ENCODE measurements at places on chromosomes 13 and 19.

- no peak for DNase-seq
Observed at GRCh38 chr19:35468637-35469036, 20.6 kb downstream of the FFAR2 start.

DNA sequence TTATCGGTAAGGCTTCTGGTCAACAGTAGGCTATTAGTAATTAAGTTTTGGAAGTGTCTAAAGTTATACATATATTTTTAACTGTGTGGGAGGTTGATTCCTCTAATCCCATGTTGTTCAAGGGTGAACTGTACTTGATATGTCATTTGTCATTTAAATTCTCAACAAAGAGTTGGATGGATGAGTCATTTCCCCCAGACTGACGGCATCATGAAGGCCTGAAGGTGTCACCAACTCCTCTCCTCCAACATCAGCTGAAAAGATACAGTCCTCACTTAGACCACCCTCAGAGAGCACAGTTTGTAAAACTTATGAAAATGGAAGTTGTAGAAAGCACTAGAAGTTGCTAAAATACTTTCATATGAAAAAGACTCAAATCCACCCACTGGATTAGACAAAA, 48.8 kb downstream of the DCLK1 start:
- no peak for DNase-seq

DNA sequence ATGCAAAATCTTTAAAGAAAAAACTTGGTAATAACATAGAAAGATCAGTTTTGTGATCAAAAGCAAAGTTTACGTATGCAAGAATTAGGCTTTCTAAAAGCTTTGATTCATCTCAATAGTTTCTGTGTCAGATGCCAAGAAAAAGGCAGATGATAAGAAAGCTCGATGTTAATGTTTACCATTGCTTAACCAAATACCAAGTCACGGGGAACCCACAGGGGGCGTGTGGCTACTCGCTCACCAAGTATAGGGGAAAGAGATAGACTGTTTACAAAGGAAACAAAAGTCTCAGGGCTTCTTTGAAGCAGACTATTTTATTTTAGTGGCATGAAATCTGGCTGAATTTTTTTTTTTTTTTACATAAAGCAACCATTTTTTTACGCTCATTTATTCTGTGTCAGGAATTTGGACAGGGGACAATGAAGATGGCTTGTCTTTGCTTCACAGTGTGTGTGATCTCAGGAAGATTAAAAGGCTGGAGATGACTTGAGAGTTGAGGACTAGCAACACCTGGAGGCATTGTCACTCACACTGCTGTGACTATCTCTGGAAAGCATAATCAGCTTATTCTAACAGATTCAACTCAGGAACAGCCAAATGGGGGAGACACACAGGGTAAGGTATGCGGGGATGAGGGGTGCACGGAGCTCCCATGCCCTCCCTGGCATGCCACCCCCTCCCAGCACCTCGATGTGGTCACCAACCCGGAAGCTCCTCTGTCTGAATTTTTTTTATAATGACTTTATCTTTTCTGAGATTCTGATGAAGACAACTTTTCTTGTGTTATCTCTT, 24.9 kb downstream of the RCBTB1 start:
- no peak for DNase-seq

GRCh38 chr19:42184401-42184861, 33.0 kb downstream of the DEDD2 start:
- DNase-seq = peak; percentile 93

DNA sequence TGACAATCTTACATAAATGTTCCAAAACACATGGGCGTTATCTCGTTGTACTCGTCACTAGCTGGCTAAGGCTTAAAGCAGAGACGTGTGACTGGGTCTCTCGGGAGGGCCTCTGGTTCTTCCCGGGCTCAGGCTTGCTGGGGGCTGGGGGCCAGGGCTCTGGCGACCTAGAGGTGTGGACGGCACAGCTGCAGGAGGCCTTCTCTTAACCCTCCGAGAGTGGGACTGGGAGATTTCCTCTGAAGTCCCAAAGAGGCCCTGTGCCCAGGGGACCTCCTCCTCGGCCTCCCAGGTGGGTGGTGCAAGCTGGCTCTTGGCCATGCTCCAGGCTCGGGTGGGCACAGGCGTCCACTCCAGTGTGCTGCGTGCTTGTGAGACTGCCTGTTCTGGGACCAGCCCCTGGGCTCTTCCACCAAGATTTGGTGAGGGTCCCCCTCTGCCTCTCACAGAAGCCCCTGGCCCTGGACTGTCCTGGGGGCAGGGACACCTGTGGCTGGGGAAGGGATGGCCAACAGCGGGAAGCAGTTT, 2.2 kb downstream of the CAPS start:
- DNase-seq = no peak

DNA sequence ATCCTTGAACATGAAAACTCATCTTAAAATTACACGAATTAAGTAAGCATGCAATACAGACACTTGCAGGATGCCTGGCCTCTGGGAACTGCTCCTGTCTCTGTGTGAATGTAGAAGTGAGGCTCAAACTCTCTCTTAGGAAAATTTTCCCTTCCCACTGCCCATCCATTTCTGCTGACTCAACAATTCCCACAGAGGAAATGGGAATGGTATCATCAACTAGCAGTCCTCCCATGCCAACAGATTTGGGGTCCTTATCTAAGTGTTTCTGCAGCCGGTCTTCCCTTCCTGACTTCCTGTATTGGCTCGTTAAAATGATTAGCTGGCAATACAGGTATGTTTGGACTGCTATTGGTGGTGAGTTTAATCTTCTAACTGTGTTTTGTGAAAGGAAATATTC, 85.8 kb downstream of the DOCK9 start:
- no peak for DNase-seq

DNA sequence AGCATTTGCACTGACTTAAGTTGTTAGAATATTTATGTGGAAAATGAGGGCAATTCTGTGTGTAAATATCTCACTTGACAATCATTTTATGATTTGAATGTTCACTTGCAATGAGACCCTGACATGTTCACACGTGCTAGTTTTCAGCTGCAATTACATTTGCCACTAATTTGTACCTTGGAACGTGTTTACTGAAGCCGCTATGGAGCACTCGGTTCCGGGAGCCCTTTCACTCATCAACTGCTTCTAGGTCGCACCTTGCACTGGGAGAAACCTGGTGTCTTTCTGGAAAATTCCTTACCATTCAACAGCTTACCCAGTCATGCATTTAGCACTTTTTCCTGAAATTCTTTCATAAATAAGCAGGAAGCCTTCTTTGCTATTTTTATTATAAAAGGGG, 229.6 kb downstream of the ZIC5 start:
- no peak for DNase-seq

- DNase-seq = no peak
Observed at GRCh38 chr19:2811221-2811722, 8.4 kb upstream of the ZNF554 start.

- DNase-seq = no peak
Observed at GRCh38 chr13:107322228-107322627, 754.3 kb upstream of the ARGLU1 start.

DNA sequence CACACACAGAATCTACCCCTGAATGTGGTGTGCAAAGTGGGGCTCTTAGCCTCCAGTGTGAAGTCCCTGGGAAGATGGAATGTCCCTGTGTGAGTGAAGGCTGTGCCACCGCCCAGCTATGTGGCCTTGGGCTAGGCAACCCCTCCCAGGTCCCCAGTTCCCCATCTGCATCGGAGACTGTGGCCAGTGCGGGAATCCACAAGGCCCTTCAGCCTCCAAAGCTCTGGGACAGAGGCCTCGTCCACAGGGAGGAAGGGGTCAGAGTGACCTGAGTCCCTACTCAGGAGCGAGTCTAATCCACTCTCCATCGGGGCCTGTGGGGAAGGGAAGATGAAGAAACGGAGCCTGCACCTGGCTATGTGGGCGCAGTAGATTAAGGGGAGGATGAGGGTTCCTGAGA, 19.3 kb upstream of the KIR3DL3 start:
- no peak for DNase-seq

GRCh38 chr13:107379407-107380155, 811.6 kb upstream of the ARGLU1 start:
- no peak for DNase-seq

DNA sequence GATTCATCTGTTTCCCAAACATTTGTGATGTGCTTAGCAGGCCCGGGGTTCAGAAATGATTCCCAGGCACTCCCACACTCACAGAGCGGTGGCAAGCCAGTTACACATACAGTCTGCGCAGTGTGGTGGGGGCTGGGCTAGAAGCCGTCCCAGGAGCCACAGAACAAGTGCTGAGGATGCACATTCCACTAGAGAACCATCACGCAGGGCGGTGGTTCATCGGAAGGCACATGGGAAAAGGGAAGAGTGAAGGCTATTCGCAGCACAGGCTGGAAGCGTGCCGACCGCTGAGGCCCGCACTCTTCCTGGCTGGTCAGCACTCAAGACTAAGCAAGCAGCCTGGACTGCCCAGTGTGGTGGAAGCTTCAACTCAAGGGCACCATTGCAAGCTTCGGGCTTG, 126.3 kb upstream of the SLC7A1 start:
- DNase-seq = no peak
